Osteoblast (primary cell): ENCODE measurements at places on chromosomes 2 and 18. TPM values are rescaled to one million over a fixed set of nuclear protein-coding genes. Genes with fewer than 3 reads are reported as not detected.

DNA sequence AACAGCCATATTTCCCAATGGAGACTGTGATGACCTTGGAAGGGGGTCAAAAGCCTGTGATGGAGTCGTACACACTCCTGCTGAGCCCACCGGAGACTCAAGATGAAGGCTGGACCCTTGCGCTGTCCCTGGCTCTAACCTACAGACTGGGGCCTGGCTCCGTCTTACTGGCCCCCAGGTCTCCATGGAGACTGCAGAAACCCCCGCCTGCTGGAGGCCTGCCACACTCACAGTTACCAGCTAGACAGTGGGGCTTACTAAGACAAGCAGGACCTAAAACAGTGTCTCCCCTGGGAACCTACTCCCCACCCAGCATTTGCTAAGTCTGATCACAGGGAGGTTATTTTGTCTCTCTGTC, 9.6 kb downstream of the C2orf72 start:
- DNase-seq, result no peak
- H3K27ac ChIP-seq, result no peak overlapping the region
- H3K4me3 ChIP-seq, result no peak overlapping the region
- H3K4me1 ChIP-seq, result no peaks in the 10 kb centered on the region
- H3K27me3 ChIP-seq, result peaks cover 42% of the 10 kb centered on the region

Gene DSG4
- total RNA-seq, result not detected in 2 replicates

Gene UNC80
- not detected in 2 replicates for total RNA-seq

DNA sequence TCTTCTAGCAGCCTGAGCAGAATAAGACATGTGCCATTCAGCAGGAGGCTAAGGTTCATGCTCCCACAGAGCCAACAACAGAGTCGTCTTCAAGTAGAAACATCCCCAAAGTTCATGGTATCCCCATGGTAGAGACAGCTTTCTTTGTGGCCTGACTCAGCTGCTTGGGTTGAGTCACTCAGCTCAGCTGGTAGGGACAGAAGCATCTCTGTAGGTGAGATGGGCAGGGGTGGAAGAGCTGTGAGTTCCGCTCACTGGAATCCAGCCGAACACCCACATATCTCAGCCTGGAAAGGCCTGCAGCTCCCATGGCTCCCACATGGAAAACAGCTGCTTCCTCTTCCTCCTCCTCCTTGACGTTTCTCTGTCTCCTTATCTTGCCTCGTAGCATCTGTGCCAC, 792.7 kb downstream of the RNF144A start:
- no peaks in the 10 kb centered on the region for H3K27me3 ChIP-seq
- DNase-seq, result peak; percentile 38
- H3K36me3 ChIP-seq, result no peaks in the 10 kb centered on the region
- peaks cover 17% of the 10 kb centered on the region for H3K4me1 ChIP-seq
- H3K27ac ChIP-seq, result no peak overlapping the region
